ENCODE measurements at places on chromosomes 4 and X.

DNA sequence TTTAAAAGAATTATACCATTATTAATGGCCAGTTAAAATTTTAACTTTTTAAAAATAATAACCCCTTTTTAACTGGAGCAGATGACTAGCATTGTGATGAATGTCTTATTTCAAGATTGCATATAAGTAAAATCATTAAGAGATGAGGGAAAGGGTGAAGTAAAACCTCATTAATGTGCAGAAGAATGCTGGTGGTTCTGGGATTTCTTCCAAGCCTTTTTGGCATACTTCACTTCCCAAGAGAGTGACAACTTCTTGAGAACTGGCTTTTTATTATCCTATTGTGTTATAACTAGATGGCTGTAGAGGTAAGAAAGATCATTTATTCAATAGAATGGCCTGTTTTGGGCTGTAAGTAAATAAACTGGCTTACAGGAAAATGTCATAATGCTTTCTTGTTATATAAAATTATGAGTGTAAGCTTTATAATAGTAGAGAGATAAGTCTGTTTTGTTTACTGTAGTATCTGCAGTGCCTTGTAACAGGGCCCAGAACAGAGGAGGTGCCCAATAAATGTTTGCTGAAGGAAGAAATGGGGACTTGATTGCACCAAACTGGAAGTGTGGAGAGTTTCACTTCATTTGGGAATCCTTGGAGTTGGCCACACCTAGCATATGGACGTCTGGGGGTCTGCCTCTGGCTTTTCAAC is 242.9 kb upstream of the PITX2 start:
- no peak for DNase-seq

GRCh38 chrX:155389634-155390033 is 7.7 kb downstream of the F8A2 start:
- DNase-seq: no peak

DNA sequence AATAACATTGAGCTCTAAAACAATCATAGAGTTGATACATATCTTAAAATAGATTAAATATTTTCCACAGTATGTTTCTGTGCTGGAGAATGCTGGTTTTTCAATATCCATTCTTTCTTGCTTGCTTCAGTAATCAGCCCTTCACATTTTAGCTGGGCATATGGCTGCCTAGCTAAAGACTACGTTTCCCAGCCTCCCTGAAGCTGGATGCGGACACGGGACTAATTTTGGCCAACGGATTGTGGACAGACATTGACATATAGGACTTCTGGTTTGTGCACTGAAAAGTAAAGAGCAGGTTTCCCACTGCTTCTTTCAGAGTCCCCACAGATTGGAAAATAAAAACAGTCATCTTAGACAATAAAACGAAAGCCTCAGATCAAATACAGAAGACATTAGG is 97.3 kb downstream of the COL25A1 start:
- DNase-seq: no peak

- DNase-seq: no peak
Observed at GRCh38 chrX:1899841-1900240, 285.0 kb downstream of the ASMT start.

DNA sequence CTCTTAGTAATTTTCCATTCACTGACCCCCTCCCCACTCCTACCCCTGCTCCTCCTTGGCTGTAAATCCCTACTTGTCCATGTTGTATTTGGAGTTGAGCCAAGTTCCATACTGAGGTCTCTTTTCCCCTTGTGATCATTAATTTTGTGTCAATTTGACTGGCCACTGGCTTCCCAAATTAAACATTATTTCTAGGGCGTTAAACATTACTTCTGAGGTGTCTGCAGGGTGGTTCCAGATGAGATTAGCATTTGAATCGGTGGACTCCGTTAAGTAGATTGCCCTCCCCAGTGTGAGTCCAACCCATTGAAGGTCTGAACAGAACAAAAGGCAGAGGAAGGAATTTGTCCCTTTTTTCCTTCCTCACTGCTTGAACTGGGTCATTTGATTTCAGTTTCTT is 25.7 kb downstream of the SLC39A8 start:
- no peak for DNase-seq

DNA sequence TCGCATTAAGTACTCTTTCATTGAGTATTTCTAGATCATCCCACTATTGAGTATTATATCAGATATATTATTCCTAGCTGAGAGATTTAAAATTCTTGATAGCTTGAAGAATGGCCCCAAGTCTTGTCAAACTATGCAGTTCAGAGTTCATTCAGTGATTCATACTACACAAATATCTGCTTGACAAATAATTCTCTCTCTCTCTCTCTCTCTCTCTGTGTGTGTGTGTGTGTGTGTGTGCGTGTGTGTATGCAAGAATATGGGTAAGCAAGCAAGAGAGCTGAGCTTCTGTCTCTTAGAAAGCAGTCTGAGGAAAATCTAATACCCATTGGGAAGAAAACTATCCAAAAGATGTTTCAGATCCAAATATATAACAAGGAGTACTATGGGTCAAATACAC is 142.0 kb downstream of the SLC10A7 start:
- no peak for DNase-seq

DNA sequence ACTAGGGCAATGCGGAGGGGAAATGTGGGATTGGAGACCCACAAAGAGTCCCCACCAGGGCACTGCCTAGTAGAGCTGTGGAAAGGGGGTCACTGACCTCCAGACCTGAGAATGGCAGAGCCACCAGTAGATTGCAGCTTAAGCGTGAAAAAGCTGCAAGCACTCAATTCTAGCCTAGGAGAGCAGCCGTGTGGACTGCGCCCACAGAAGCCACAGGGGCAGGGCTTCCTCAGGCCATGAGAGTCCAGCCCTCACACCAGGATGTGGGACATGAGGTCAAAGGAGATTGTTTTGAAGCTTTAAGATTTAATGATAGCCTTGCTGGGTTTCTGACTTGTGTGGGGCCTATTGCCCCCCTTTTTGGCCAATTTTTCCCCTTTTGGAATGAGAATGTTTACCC is 379.0 kb downstream of the INPP4B start:
- DNase-seq: no peak

DNA sequence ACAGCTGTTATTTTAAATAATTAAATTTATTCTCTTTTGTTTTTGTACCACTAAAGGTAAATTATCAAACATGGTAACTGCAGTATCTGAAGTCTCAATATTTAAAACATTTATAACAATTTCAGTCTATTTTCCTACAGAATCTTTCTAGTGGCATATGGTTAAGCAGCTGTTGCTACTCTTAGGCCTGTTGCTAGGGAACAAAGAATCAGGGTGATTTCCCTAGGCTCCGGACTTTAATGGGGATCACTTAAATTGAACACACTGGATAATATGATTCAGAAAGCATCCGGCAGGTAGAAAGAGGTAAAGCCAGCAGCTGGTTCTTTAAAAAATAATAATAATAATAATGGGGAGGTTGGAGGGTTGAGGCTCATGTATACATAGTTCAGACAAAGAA is 17.6 kb downstream of the FBXO8 start:
- DNase-seq: no peak
